Mononuclear cell (primary cell): ENCODE measurements at places on chromosomes 3 and 15. TPM values are rescaled to one million over a fixed set of nuclear protein-coding genes. Genes with fewer than 3 reads are reported as not detected.

Gene EIF4G1
- 114 TPM for total RNA-seq

Gene CFAP161
- total RNA-seq, result 3.7 TPM

Gene SMCO1
- not detected for total RNA-seq

Gene TGM4
- total RNA-seq, result not detected

Gene MLF1
- 0.73 TPM for total RNA-seq

Gene GPR15
- 40.1 TPM for total RNA-seq

Gene SPTBN5
- total RNA-seq, result 0.31 TPM

Gene GOLGA8H
- 0.21 TPM for total RNA-seq

Gene DNAH12
- total RNA-seq, result 0.63 TPM

Gene PATL2
- total RNA-seq, result 19.2 TPM

Gene WDR49
- 4.8 TPM for total RNA-seq

Gene GOLGA6B
- not detected for total RNA-seq

Gene CX3CR1
- total RNA-seq, result 5.7 TPM

Gene COLQ
- total RNA-seq, result 1.9 TPM

Gene SLC38A3
- total RNA-seq, result not detected

Gene SPINK8
- not detected for total RNA-seq

Gene VILL
- 12.4 TPM for total RNA-seq

Gene NEDD4
- total RNA-seq, result 2.6 TPM

Gene PRKCI
- total RNA-seq, result 20.0 TPM

Gene TTC23
- total RNA-seq, result 0.10 TPM

Gene KBTBD13
- total RNA-seq, result under 0.01 TPM

Gene IL1RAP
- 18.1 TPM for total RNA-seq

Gene ALG1L2
- total RNA-seq, result not detected

Gene TIMP4
- not detected for total RNA-seq

Gene PLS1
- 1.2 TPM for total RNA-seq

Gene OR5H6
- not detected for total RNA-seq

Gene CKMT1B
- not detected for total RNA-seq

Gene GRM2
- total RNA-seq, result 1.6 TPM
